Myometrial cell (primary cell): ENCODE measurements at places on chromosomes 13 and 19. TPM values are rescaled to one million over a fixed set of nuclear protein-coding genes. Genes with fewer than 3 reads are reported as not detected.

SSC5D gene
- 2.3 and 6.7 TPM in 2 replicates for total RNA-seq

ZNF416 gene
- 2.5 and 3.2 TPM in 2 replicates for total RNA-seq

CALR3 gene
- not detected in 2 replicates for total RNA-seq

TMEM147 gene
- total RNA-seq, result 94.5 and 116 TPM in 2 replicates

INTS6 gene
- total RNA-seq, result 38.8 and 42.4 TPM in 2 replicates

CEACAM20 gene
- total RNA-seq, result not detected in 2 replicates

CPB2 gene
- total RNA-seq, result not detected in 2 replicates

CDK8 gene
- 17.0 and 19.3 TPM in 2 replicates for total RNA-seq

ICAM5 gene
- total RNA-seq, result 4.3 and 8.4 TPM in 2 replicates

SIGLECL1 gene
- not detected in 2 replicates for total RNA-seq

IZUMO4 gene
- total RNA-seq, result 0.86 TPM in 1 of 2 replicates, not detected in the other

ZIM2 gene
- total RNA-seq, result not detected in 2 replicates

FBXO17 gene
- total RNA-seq, result 22.3 and 30.0 TPM in 2 replicates
